ENCODE measurements at places on chromosomes 3 and 15. TPM values are rescaled to one million over a fixed set of nuclear protein-coding genes. Genes with fewer than 3 reads are reported as not detected.

RARRES1 gene
- not detected for polyA plus RNA-seq

SEMA3B gene
- polyA plus RNA-seq, result 0.13 TPM

CPN2 gene
- not detected for polyA plus RNA-seq

HIGD2B gene
- not detected for polyA plus RNA-seq

MYL3 gene
- polyA plus RNA-seq, result not detected

CA12 gene
- polyA plus RNA-seq, result not detected

DNA sequence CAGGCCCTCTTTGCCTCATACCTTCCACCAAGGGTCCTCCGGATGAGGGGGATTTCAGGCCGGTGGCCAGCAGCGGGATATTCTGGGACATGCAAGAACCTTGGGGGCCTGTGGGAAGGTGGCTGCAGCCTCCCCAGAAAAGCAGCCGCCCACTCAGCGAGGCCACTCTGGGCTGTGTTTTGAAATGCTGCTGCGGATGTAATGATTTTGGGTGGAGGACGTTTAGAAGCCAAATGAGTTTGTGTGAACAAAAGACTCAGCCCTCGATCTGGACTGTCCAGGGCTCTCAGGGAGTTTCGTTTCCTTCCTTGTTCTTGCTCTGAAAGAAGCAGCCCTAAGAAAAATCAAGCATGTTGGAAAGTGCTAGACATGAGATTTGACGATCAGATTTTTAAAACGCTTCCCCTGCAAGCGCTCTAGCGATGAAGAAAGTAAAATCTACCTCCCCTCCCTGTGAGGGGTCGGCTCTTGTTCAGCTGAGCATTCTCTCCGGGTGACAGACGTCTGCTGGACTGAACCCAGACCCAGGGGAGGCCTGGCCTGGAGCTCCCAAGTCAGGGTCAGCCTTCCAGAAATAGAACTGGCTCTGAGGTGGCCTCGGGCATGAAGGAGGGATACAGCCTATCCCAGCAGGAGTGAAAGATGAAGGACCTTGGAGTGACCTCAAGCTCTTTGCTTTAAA, 12.9 kb downstream of the HEG1 start:
- DNase-seq, result no peak

GRCh38 chr15:30956216-30957124, 35.0 kb downstream of the MTMR10 start:
- no peak for DNase-seq

DNA sequence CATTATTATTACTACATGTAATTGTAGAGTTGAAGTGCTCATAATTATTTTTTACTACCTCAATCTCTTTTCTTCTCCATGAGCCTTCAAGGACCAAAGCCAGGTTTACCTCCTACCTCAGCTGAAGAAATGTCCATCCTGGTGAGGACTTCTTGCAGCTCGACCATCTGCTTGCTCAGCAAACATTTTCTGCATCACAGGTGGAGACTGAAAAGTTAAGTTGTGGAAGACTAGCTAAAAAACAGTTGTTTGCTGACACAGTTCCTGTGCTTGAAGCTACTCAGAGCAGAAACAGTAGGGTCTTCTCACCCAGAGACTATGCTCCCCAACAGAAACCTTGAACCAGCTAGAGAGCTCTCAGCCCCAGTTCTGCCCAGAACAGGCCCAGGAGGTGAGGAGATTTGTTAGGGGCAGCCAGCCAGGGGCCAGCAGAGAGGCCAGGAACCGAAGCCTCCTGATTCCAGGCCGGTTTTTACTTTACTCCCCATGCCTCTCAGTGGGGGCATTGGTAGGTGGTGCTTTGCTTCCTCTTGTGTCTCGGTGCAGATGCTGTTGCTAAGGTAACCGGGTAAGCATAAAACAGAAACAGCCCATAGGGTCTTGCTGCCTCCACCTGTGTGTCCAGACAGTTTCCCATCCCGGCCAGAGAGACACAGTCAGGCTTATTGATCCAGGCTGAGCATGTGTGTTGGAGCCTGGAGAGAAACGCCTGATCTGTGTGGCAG, 54.9 kb downstream of the CCNL1 start:
- DNase-seq, result peak; percentile 49

DNA sequence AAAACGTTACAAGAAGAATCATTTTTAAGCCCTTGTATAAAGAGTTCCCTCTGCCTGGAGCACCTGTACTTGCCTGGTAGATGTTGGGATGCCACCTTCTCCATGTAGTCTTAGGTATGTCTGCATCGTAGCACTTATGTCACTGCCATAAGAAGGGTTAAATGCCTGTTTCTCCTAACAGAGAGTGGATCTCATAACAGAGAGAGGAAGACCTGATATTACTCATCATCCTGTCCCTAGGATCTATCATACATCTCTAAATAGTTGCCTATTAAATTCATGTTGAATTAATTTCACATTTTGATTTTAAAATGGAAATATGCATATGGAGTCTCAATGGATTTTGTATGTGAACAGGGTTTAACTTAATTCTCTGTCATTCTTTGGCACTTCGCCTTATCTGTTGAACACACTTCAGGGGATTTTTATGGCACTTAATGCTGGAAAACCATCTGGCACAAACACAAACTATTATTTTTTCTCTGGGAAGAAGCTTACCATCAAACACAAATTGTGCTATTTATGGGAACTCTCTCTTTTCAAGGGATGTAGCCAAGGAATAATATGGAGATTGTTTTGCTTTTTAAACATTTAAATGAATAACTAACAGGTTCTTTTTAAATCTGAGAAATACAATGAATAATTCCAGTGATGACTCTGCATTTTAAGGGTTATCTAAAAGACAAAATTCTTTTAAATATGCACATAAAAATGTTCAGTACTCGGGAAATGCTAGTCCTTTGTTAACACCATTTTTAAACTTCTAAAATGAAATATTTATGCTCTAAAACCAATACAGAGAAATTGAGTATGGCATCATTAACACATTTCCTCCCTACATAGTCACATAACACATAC, 230.7 kb downstream of the ZNF385D start:
- no peak for DNase-seq

- no peak for DNase-seq
These were observed 196.7 kb downstream of the ISL2 start for GRCh38 chr15:76533060-76533820.

DNA sequence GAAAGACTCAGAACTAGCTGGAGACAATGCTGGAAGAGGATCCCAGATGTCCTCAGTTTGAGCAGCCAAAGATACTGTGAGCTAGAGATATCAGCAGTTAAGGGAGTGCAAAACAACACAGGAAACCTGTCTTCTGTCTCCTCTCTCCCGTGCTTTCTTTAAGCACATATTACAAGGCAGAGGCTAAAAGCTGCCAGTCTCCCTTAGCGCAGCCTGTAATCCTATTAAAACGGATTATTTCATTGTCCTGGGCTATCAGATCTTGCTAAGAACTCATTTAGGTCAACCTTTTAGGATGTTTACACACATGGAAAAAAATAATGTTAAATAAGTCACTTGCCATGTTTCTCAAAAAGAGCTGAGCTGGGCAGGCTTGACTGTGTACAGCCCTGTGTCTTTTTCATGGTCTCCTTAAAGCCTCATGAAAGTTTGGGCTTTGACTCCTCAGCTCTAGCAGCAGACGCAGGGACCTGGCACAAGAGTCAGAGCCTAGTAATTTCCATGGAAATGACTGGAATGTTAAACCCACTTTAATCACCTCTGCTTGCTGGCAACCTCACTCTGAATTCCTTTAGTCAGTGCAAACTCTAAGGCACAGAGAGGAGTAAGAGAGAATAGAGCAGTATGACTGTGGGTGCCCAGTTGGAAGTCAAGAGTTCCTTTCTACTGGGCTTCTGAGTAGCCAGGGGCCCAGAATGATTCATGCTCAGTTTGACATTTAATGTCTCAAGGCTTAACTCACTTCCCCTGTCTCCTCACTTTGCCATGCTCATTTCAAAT, 491.9 kb downstream of the NTRK3 start:
- DNase-seq, result no peak

Measured in naive B cell (primary cell).